Neural progenitor cell (in vitro differentiated cells): ENCODE measurements at places on chromosomes 1 and 21. TPM values are rescaled to one million over a fixed set of nuclear protein-coding genes. Genes with fewer than 3 reads are reported as not detected.

The ANKRD34A gene
- 0.06 and 0.28 TPM in 2 replicates for total RNA-seq

The ADAMTS4 gene
- 1.3 and 5.4 TPM in 2 replicates for total RNA-seq

The PGLYRP3 gene
- not detected in 2 replicates for total RNA-seq

The KRTAP12-2 gene
- not detected in 2 replicates for total RNA-seq

The VANGL2 gene
- 23.0 and 46.6 TPM in 2 replicates for total RNA-seq

The KCNJ15 gene
- not detected in 2 replicates for total RNA-seq

The DMRTA2 gene
- 0.46 TPM in 1 of 2 replicates, not detected in the other for total RNA-seq

The JAM2 gene
- total RNA-seq: 1.9 and 3.5 TPM in 2 replicates

DNA sequence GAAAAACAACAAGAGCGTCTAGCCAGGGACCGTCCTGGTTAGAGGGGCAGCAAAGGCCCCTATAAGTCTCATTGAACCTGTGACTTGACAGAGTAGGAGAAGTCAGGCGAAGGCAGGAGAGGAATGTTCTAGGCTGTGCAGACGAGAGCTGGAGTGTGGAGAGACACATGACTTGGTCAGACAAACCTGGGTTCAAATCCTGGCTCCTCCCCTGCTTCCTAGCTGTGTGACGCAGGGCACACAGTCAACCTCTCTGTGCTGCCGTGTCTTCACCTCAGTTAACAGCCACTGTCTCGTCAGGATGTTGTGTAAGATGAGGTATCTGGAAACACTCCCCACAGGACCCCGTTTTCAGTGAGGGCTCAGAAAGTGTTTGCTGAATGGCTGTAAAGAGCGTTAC lies 15.6 kb downstream of the SLC66A1 start:
- DNase-seq: no peak

DNA sequence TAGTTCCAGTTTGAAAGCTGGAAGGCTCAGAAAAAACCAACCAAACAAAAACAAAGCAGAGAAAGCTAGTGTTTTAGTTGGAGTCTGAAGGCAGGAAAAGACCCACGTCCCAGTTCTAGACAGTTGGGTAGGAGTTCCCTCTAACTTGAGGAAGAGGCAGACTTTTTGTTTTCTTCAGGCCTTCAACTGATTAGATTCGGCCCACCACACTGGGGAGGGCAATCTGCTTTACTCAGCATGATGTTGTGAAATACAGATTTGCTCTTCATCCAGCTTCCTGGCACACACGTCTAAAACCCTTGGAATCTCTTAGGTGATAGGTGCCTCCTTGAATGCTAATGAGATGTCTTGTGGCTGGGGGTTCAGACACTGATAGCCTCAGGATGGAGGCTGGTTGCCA lies 49.1 kb upstream of the CSF3R start:
- no peak for DNase-seq

GRCh38 chr1:165364568-165365133 lies 8.1 kb upstream of the LMX1A start:
- DNase-seq: no peak

DNA sequence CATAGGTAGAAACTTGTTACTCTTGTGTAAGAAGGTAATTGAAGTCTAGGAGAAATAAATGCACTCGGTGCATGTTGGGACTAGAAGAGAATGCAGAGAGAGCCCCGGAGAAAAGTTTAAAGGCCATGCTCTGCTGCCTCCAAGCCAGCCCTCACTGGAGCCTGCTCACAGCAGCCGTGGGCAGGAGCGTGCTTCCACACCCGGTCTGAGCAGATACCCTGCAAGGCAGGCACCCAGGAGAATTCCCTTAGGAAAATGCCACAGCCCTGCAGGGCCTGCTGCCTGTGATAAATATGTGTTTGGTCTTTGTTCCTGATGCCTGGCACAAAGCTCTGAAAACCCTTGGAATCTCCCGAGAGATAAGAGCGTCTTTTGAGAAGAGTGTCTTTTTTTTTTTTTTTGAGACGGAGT lies 22.8 kb downstream of the C2CD2 start:
- DNase-seq: no peak

DNA sequence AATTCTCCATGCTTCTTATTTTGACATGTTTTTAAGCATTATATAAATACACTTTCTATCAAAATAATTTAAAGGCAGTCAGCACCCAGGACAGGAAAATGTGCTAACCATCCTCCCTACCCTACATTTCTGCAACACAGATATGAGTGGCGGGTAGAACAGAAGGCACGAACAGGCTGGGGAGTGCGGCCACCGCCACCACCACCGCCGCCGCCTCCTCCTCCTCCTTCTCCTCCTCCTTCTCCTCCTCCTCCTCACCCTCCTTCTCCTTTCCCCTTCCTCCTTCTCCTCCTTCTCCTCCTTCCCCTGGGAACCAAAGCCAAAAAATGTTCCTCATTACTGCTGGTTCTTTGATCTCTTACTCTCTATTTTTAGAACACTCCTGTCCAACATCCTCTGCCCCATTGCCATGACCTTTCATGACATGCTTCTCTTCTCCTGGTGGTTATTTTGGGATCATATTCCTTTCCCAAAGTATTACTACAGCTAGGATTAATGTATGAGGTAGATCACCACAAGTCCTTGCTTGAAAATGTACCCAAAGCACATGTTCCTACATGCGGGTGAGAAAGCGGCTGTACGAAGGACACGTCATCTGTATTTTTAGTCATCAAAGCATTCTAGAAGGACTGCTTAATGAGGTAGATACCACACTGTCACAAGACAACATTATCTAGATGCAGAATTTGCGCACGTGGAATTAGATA lies 24.5 kb upstream of the CCN1 start:
- no peak for DNase-seq

DNA sequence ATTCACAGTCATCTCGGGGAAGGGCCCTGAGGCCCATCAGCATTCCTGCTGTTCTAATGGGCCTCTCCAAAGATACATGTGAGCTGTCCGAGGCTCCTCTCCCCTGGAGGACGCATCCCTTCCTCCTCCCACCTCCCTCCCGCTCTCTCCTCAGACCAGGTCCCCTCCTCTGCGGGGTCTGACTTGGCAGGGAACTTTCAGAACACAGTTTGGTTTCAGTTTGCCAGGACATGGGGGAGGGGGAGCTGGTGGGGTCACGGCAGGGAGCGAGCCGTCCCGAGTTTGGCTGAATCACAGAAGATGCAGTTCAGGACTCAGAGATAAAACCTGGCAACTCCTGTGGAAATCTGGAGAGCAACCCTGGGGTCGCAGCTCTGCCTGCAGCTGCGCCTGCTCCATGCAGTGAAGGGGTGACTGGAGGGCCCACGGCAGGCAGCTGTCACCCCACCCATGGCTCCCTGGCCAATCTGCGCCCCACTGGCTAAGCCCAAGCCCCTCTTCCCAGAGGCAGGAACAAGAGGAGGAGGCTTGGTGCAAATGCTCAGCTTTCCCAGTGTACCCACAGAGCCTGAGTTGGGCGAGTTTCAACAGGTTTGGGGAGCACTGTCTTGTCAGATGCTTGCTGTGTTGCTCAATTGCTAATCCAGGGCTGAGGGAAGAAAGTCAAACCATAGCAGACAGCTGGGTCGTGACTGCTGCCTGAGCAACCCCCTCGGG lies 5.7 kb downstream of the WNT4 start:
- peak; percentile 33 for DNase-seq

GRCh38 chr1:47515164-47515789 lies 77.4 kb downstream of the FOXD2 start:
- no peak for DNase-seq

- DNase-seq: peak; percentile 56
Measured at GRCh38 chr1:24986372-24986965, 56.4 kb upstream of the RUNX3 start.
